ENCODE measurements at places on chromosomes 3 and 15.

DNA sequence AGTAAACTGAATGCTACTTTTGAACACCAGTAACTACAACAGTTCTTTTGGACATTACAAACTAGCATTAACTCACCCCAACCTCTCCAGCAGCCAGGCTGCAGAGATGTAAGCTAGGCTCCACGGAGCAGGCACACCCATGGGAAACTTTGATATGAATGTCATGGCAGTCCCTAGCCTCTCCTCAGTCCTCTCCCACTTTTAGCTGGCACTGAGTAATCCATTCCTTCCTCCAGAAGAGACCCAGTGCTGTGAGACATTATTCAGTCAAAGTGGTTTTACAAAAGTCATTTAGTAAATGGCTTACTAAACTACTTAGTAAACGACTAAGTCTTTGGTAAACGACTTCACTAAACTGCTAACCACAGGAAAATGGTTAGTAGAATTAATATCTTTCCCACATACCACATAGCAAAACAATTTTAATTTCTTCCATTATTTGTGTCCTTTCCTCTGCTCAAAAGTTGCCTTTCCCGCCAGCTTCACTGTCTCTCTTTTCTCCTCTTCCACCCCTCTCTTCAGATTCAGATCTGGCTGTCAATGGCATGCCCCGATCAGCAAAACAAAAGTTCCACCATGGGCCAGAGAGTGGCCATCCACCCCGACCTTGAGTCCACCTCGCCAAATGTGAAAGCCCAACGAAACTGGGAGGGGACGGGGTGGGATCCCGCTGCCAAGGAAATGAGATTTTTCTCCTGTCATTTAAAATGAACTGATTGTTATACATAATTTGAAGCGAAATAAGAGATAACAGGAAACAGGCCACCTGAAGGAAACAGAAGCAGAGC is 67.5 kb upstream of the TJP1 start:
- no peak overlapping the region for H3K4me3 ChIP-seq
- H3K27me3 ChIP-seq, result no peaks in the 10 kb centered on the region
- H3K27ac ChIP-seq, result no peak overlapping the region
- DNase-seq, result no peak

GRCh38 chr15:80484333-80484864 is 80.2 kb downstream of the ARNT2 start:
- H3K27me3 ChIP-seq, result no peaks in the 10 kb centered on the region
- H3K4me3 ChIP-seq, result no peak overlapping the region
- H3K36me3 ChIP-seq, result peaks cover 6% of the 10 kb centered on the region
- no peak for DNase-seq
- peaks cover 47% of the 10 kb centered on the region for H3K4me1 ChIP-seq

DNA sequence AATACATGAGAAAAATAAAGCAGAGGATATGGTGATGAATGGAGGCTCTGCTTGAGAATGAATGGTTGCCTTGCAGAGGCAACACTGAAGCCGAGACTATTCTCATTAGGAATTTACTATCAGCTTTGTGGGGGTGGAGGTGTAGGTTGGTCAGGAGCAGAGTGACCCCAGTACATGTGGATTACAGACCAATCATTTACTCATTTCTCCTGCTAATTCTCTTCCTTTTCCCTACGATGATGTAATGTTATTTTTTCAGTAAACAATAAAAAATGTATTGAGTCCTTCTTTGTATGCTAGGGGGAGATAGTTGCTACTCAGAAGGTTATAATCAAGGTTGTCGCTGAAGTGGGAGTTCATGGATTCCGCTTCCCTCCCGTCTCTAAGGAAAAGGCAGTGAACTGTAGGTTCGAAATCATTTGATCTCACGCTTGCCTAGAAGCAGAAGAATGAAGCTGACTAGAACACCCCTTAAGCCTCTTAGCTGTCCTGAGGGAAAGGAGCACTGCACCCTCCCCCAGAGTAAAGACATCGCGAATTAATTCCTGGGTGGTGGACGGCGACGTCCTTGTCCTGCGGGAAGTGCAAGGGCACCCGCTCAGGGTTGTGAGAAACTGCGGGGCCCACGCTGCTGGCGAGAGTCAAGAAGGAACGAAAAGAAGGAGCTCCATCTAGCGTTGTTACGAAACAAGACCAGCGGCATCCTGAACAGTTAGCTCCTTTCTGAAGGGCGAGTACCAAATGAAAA is 213.2 kb upstream of the PFN2 start:
- no peaks in the 10 kb centered on the region for H3K4me1 ChIP-seq
- H3K27ac ChIP-seq, result no peak overlapping the region
- no peaks in the 10 kb centered on the region for H3K27me3 ChIP-seq
- H3K4me3 ChIP-seq, result peak overlapping the region; percentile 19

GRCh38 chr3:114207768-114208167 is 28.9 kb upstream of the DRD3 start:
- H3K36me3 ChIP-seq, result no peaks in the 10 kb centered on the region
- H3K27ac ChIP-seq, result no peak overlapping the region
- no peaks in the 10 kb centered on the region for H3K27me3 ChIP-seq

- H3K4me3 ChIP-seq, result no peak overlapping the region
- H3K27me3 ChIP-seq, result no peaks in the 10 kb centered on the region
- H3K27ac ChIP-seq, result no peak overlapping the region
Measured at GRCh38 chr3:174251681-174252080, 607.5 kb upstream of the NAALADL2 start.

GRCh38 chr3:126870608-126871210 is 112.2 kb upstream of the PLXNA1 start:
- no peaks in the 10 kb centered on the region for H3K27me3 ChIP-seq
- no peak overlapping the region for H3K4me3 ChIP-seq
- DNase-seq, result no peak
- no peak overlapping the region for H3K27ac ChIP-seq

- no peaks in the 10 kb centered on the region for H3K36me3 ChIP-seq
- H3K4me3 ChIP-seq, result no peak overlapping the region
- no peak overlapping the region for H3K27ac ChIP-seq
- H3K27me3 ChIP-seq, result no peaks in the 10 kb centered on the region
- DNase-seq, result no peak
Measured at GRCh38 chr3:47299381-47300318, 16.9 kb downstream of the KLHL18 start.

DNA sequence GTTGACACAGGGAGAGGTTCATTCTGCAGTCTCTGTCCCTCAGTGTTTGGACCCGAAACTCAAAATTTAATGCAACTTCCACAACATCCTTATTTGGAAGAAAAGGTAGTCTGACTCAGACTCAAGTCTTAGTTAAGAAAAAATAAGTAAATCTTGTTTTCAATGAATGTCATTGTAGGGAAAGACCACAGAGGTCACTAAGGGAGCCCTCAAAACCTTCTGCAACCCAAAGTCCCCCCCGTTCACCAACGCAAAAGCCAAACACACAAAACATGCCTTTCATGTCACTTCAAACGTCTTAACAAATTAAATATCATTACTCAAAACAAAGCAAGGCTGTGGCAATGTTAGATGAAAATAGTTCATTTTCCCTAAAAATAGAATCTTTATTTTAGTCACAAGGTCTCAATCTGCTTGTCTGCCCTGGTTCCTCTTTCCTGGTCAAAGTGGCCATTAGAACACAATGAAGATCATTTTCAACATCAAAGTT is 20.9 kb upstream of the SSUH2 start:
- no peaks in the 10 kb centered on the region for H3K36me3 ChIP-seq
- DNase-seq, result no peak
- no peak overlapping the region for H3K27ac ChIP-seq
- no peaks in the 10 kb centered on the region for H3K27me3 ChIP-seq

- no peak overlapping the region for H3K4me3 ChIP-seq
- H3K27me3 ChIP-seq, result no peaks in the 10 kb centered on the region
- H3K4me1 ChIP-seq, result peaks cover 60% of the 10 kb centered on the region
- H3K27ac ChIP-seq, result no peak overlapping the region
Measured at GRCh38 chr3:52433328-52433995, 11.4 kb downstream of the SEMA3G start.

DNA sequence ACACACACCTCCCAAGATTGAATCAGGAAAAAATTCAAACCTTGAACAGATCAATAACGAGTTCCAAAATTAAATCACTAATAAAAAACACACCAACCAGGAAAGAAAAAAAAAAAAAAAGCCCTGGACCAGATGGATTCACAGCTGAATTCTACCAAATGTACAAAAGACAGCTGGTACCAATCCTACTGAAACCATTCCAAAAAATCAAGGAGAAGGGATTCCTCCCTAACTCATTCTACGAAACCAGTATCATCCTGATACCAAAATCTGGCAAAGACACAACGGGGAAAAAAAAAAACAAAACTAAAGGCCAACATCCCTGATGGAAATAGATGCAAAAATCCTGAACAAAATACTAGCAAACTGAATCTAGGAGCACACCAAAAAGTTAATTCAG is 54.4 kb upstream of the SLC12A8 start:
- no peak overlapping the region for H3K4me3 ChIP-seq
- H3K27me3 ChIP-seq, result no peaks in the 10 kb centered on the region
- H3K27ac ChIP-seq, result no peak overlapping the region
- H3K4me1 ChIP-seq, result no peaks in the 10 kb centered on the region
- DNase-seq, result no peak

DNA sequence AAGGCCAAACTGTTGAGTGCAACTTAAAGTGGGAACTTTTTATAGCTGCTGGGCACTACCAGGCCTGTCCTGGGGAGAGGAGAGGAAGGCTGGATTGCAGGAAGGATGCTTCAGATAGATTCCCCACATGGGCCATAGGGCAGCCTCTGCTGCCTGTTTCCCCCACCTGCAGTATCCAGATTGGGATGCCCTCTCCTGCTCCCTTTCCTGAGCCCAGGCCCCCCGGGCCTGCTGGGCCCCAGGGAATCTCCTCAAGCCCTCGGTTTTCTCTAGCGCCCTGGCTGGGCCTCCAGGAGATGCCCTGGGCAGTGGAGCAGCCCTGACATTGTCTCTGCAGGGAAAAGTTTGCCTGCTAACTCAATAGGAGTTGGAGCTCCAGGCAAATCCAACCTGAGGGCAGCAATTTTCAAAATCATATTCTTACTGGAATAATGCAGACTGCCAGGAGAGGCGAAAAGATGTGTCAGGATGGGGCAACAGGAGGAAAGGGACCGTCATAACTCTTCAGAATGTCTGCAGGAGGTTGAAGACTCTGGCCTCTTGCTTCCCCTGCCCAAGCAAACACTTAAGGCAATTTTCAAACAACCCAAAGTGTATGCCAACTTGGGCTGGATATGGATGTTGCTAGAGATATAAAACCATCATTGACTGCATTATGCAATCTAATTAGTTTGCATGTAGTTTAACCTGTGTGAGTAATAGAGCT is 4.4 kb downstream of the NR2F2 start:
- peak overlapping the region; percentile 97 for H3K27ac ChIP-seq
- peaks cover 7% of the 10 kb centered on the region for H3K36me3 ChIP-seq
- no peaks in the 10 kb centered on the region for H3K4me1 ChIP-seq
- no peak for DNase-seq
- peak overlapping the region; percentile 74 for H3K4me3 ChIP-seq
- H3K27me3 ChIP-seq, result no peaks in the 10 kb centered on the region

DNA sequence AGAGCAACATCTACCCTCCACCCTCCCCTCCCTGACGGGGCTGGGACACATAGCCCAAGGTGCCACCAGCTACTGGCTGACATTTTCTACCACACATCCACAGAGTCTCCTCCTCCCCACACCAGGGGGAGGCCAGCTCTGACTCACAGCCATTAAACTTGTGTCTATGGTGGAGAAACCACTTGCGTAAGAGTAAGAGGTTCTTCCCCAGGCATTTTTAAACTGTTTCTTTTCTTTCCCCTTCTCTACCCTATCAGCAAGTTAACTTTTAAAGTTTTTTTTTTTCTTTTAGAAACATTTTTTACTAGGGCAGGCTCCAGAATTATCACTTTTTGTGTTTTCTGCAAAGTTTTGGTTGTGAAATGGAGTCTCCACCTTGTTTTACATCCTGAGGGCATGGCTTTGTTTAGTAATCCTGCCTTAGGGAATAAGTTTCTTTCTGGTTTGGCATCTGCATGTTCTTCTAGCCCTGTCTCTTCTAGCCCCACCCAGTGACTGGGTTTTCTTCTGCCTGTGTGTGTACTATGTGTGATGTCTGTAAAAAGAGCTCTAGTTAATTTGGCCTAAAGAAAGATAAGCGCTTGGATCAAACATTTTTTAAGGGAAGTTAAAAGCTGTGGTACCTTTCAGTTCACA is 148.8 kb upstream of the GADL1 start:
- no peak overlapping the region for H3K4me3 ChIP-seq
- peak; percentile 20 for DNase-seq
- H3K4me1 ChIP-seq, result no peaks in the 10 kb centered on the region
- no peaks in the 10 kb centered on the region for H3K36me3 ChIP-seq
